ENCODE measurements at places on chromosomes 7 and 10.

DNA sequence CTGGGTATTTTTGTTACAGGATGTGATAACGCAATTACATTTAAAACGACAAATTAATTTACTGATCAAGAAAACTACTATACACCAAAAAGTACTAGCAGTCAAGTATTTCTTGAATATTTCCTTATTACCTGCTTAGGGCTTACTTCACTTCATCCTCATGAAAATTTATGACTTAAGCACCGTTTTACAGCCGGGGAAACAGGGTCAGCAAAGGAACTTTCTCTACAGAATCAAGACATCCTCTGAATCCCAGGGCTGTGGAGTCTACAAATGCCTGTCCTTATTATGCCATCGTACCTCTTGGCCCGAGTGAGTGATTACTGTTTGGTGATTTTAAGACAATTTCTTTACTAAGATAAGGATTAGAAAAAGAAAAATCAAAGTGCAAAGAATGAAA, 248.3 kb downstream of the ZMYND11 start:
- DNase-seq = no peak

DNA sequence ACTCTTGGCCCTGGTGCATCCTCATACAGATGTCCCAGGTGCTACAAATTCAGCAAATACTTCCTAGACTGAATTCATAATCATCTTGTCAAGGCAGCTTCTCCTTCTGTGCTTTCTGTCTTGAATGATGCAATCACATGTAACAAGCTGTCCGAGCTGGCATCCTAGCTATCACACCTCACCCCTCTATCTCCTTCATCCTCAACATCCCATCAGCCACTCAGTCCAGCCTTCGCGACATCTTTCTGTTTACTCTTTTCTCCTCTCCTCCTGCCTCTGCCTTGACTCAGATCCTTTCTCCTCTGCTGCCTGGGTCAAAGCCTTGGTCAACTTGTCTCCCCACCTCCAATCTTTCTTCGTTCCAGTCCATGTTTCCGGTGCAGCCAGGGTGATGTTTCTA, 240.4 kb upstream of the CELF2 start:
- no peak for DNase-seq

DNA sequence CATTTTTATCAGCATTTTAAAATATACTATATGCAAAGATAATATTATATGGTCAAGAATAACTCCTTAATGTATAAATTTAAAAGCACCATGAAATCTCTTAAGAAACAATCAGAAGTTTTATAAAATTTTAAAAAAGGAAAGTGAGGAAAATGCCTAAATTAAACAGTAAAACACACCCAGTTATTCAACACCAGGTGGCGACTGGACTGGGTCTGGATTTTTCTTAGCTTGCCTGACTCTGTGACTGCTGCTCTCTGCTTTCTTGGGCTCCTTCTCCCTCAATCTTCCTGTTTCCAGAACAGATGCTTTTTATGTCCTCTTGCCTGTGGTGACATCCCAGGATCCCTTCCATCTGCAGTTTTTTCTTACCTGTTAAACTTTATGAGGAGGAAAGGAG, 200.3 kb downstream of the BICC1 start:
- DNase-seq = no peak

DNA sequence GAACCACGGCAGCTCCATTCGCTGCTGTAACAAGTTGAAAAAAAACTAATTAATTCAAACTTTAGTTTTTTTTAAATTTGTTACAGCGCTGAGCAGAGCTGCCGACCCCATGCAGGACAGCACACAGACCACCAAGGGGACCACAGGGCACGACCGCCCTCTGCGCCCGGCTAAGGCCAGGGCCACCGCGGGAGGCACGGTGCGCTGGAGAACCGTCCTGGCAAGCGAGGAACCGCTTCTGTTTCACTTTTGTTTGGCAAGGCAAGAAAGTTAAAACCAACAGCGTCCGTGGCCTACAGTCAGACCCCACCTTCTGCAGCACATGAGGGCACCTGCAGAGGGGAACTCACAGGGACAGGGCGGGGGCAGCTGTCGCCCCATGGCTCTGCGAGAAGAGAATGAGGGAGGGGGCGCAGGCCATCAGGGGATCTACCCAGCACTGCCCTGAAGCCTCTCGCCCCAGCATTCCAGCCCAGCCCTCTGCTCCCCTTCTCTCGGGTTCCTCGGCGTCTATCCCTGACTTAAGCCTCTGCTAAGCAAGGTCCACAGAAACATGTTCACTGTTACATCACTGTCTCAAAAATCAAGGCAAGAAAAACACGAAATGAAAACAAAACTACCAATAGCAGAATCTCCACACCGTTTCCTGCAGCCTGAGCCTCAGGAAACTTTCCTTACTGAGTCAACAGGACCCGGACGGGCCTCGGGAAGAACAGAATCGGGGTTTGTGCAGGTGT, 204.4 kb downstream of the DIP2C start:
- no peak for DNase-seq

DNA sequence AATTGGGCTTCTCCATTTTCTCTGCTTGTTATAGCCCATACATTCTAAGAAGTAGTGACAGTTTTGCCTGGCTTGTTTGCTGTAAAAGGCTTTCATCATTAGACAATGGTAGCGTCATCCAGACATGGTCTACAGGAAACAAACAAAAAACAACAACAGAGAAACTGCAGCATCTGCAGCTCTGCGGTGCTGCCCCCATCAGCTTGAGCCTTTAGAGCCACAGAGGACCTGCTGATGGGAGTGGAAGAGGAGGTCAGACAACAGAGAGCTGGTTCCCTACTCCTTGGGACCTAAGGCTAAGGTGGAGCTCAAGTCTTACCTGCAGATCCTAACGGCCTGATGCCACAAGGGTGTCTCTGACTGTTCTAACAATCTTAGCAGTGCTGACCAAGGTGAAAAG, 3.1 kb downstream of the INA start:
- DNase-seq = no peak

GRCh38 chr7:108611268-108611667, 41.6 kb downstream of the DNAJB9 start:
- DNase-seq = no peak

DNA sequence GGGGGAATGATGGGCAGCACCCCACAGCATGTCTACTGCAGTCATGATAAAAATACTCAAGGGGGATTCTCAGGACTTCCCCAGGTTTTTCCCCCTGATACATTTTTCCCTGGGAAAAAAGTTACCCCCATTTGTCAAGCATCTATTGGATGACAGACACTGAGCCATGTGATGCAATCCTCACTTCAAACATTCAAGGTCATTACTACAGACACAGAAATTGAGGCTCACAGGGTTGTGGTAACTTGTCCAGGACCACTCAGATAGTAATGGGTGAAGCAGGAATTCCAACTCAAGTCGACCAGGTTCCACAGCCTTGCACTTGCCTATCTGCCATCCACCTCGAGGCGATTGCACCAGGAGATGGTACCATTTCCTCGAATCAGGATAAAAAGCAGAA, 31.7 kb downstream of the PPP1R3C start:
- no peak for DNase-seq

DNA sequence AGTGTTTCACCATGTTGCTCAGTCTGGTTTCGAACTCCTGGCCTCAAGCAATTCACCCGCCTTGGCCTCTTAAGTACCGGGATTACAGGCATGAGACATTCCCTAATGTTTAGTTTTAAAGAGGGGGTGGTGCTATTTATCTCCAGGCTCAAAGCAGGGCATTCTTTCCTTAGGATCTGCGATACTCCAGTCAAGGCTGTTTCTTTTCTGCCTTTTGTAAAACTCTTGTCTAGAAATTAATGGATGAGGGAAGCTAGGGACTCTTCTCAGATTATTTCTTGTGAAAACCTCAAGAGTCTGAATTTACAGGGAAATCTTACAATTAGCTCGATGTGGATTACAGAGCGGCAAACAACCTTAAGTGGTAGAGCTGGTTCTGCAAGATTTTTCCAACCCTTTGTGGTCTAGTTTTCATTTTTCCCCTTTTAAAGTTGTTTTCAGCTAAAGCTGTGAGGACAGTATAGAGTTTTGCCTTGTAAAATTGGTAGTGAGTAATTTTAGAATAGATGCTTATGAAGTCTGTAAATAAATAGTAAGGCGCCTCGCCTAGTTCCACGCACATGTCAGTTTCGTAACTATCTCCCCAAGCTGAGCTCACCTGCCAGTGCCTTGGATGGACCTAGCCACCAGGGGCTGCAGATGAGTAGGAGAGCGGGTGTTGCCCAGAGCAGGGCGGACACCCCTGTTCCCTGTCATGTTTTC, 53.1 kb downstream of the CUX1 start:
- no peak for DNase-seq

DNA sequence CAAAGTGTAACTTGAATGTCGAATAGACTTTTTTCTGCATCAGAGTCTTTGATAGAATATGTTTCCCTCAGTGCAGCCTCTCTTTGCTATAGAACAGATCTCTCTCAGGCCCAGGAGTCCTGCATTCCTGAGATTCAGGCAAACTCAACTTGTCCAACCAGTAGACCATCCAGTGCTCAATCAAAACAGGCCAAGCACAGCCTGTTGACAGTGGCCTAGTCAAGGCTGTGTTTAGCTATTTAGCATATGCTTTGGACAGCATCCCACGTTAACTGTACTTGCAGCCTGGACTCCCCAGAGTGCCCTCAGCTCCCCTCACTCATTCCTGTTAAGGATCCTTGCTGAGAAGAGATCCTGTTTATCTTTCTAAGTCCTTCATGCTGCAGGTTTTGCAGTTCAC, 16.3 kb downstream of the OR6V1 start:
- DNase-seq = no peak

GRCh38 chr10:80681142-80681541, 143.4 kb downstream of the SH2D4B start:
- no peak for DNase-seq

GRCh38 chr7:33041631-33042428, 20.7 kb downstream of the NT5C3A start:
- DNase-seq = no peak

DNA sequence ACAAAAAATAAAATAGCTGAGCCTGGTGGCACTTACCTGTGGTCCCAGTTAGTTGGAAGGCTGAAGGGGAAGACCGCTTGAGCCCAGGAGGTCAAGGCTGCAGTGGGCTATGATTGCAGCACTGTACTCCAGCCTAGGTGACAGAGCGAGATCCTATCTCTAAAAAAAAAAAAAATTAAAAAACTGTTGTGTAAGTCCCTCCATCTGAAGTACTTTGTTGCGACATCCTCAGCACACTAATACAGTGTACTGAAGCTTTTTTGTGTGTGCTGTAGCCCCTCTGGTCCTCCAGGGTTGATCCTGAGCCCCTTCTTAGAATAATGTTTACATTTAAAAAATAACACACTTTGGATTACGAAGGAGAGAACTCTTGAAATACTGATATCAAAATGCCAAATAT, 71.3 kb downstream of the PFKFB3 start:
- no peak for DNase-seq

GRCh38 chr10:93566435-93567276, at the start of gene FFAR4:
FFAR4 (plus strand) TSS chr10:93566665; CDS start chr10:93566721, 56 bp downstream.
- no peak for DNase-seq

DNA sequence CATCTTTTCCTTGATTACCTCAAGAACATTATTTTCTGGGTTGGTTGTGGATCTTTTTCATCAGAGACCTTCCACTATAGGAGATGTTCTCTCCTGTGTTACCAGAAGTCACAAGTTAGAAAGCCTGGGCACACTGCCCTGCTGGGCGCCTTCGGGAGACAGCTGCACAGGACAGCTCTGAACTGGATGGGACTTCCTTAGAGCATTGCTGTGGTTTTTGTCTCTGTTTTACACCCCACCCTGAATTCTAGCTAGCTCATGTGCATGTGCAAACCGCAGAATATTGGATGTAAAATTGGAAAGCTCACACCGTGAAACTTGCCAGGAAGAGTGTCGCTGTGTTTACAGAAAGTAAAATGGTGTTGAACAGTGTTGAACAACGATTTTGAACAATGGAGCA, 54.4 kb upstream of the SEC61G start:
- no peak for DNase-seq

GRCh38 chr7:23490357-23491135, 20.3 kb upstream of the IGF2BP3 start:
- peak; percentile 44 for DNase-seq

GRCh38 chr7:37916673-37917660, at the start of gene SFRP4:
SFRP4 (minus strand) TSS chr7:37916817; CDS start chr7:37916537, 280 bp downstream.
- no peak for DNase-seq

- DNase-seq = no peak
These were observed 35.3 kb downstream of the FEZF1 start for GRCh38 chr7:122269241-122269640.

DNA sequence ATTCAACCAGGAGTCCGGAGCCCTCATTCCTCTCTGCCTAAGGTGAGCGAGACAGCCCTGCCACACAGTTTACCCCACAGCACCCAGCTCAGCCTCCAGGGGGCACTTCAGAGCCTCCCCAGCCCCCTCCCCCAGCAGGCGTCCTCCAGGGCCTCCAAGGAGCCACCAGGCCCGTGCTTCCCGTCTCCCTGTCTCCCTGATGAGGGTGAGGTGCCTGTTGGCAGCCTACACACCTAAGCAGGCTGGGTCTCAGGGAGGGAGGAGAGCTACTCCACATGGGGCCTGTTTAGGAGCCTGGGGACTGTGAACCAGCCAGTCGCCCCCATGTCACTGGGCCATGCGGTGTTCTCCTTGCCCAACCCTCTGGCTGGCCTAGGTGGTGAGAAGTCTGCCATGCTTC, 28.9 kb upstream of the TRIM8 start:
- no peak for DNase-seq

DNA sequence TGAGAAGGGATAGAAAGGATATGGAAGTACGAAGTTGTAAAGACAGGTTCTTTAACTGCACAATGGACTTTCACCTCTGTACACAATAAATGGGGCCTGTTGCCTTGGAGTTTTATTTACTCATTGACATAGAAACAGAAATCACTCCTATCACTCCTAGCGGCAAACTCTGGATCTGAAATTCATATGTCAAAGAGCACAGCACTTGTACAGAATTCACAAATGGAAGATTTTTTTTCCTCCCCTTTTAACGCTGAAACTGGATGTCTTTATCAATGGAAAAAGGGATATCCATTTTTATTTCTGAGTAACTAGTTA, 18.2 kb downstream of the NT5C3A start:
- DNase-seq = no peak

Measured in effector CD4-positive, alpha-beta T cell (primary cell).